ENCODE measurements at places on chromosomes 4 and X.

DNA sequence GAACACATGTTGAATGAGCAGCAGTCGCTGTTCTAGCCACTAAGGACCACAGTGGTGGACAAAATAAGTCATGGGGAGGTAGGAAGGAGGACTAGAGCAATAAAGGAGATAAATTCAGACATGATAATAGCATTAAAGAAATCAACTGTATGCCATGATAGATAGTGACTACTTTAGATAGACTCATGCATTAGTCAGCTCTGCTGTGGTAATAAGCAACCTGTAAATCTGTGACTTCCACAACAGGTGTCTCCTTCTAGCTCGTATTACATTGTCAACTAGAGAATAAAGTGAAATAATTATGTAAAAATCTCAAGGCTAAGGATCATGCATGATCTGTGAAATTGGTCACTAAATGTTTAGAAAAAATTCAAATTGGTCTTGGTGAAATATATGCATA is 77.9 kb downstream of the WWC2 start:
- DNase-seq, result no peak

DNA sequence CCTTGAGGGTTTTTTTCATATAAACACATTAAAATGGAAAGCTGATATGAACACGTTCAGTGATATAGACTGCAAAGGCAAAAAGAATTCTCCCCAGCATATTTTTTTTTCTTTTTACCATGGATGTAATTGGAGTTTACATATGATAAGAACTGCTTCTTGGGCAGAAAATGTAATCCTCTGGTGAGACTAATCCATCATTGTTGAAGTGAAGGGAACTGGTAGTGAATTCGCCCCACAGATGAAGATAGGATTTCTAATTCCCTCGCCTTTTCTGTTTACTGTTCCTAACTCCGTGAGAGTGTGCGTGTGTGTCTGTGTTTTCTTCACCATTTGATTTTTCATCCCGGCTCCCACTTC is 88.9 kb downstream of the GPR143 start:
- DNase-seq, result no peak

GRCh38 chr4:159142241-159142640 is 39.4 kb downstream of the RAPGEF2 start:
- DNase-seq, result no peak

DNA sequence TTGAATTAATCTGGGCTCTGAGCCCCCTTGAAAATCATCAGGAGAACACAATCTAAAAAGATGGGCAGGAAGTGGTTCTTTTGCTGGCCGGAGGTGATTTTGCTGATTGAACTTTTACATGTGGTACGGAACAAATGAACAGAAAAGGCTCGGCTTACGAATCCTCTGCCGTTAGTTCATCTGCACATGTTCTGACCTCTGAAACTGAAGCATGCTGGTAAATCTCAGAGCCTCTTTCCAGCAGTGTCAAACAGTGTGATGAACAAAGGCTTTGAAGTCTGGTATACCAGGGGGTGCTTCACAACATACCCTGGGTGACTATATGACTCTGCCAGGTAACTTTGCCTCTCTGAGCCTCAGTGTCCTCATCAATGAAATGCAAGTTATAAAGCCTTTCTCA is 194.2 kb upstream of the C1QTNF7 start:
- DNase-seq, result no peak

DNA sequence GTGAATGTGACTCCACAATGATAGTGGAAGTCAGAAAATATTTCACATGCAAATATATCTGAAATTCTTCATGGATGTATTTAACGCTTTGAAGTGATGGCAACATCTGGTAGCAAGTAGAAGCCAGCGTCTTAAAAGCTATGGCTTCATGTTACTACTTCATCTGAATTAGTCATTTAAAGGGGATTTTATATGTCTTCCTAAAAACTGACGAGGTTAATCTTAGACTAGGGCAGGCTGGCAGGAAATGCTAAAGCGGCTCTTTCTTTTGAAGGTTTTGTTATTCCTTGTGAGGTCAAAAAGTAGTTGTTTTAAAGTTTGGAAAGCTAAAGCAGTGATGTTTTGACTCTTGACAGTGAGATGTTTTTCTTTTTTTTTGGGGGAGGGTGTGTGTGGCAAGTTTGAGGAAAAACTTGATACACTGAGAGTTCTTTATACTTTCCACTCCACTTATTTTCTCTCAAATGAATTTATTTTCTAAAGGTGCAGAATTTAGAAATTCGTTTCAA is 22.6 kb downstream of the PLS3 start:
- DNase-seq, result no peak

GRCh38 chrX:122552286-122552800 is 631.7 kb upstream of the GRIA3 start:
- no peak for DNase-seq

DNA sequence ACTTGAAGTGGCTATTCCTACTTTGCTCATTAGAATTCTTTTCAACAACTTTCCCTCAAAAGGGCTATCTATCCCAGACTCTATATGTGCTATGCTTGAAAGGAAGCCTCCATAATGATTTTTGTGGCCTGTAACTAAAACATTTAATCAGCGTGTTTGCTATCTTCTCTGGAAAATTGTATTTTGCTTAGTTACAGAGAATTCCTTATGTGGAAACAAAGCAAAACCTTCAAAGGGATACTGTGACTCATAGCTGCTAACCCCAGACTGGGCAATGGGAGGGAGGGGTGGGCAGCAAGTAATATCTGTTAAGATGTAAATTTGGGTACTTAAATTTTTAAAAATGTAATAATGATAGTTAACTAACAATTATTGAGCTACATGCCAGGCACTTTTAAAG is 3.7 kb downstream of the SLC25A14 start:
- no peak for DNase-seq

- DNase-seq, result no peak
Measured at GRCh38 chrX:111876646-111877045, 665 bp downstream of the TRPC5OS start.

DNA sequence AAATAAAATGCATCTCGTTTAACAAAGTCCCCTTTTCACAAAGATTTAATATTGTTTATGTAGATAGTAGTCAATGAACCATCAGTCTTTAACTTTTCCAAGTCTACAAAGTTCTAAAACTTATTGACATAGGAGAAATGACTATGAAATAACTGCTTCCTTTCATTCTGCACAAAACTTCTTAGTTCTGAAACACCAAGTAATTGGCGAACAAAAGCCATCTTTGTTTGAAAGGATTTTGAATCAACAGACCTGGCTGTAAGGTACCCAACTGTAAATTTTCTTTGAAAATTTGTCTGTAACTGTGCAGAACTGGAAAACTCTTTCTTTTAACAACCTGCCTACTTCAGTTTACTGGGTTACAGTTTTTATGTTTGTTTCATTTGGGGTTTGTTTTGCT is 25.9 kb downstream of the LEF1 start:
- no peak for DNase-seq

- no peak for DNase-seq
Measured at GRCh38 chrX:125654501-125654900, 334.8 kb downstream of the TEX13C start.
